ENCODE measurements at places on chromosomes 4 and X.
A peak's percentile ranks its signal among the peaks of the same experiment; 100 is the strongest.

DNA sequence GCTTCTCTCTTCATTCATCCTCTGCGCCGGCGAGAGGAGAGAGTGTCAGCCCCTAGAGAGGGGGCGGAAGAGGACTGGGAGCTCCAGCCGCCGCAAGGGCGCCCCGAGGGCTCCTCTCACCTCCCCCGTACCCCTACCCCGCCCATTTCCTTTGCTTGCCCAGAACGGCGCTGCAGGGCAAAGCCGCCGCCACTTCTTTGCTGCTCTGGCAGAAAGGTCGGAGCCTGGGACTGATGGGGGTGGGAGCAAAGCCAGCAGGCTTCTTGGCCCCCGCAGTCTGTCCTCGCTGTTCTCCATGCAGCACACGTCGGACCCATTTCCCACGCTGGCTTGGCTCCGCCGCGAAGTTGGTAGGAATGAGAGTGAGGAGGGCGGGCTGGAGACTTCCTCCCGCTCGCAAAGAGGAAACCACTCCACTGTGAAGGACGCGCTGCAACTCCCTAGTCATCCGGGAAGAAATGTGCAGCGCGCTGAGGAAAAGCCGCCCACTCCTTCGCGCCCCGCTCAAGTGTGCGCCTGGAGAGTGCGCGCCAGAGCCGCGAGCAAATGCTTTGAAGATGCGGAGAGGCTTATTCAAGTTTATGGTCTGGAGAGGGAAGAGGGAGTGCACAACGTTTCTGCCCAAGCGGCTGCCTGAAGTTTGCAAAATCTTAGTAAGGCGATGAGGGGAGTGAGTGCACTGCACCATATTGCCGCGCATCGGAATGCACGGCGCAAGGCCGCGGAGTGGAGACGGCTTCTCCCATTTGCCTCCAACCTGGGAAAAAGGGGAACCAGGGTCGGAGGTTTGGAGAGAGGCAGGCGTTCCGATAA, 2.8 kb upstream of the PCDH7 start:
- DNase-seq = peak; percentile 9

DNA sequence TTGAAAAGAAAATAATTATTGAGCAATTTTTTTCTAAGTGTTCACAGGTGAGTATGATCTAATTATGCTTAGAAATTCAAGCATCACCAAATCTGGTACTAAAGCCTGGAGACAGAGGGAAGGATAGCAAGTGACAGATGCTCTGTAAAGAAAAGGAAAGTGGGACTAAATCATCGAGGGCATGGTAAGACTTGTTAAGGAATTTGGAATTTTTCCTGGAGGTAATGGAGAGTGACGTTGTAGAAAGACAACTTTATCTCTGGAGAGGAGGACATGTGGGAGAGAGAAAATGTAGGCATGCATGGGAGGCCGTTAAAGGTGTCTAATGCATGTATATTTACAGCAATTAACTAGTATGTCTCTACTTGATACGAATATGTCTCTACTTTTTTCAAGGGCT, 333.2 kb upstream of the ATOH1 start:
- no peak for DNase-seq

GRCh38 chr4:7275067-7275466, 82.7 kb downstream of the SORCS2 start:
- DNase-seq = no peak

GRCh38 chr4:108738003-108738706, 24.7 kb downstream of the ETNPPL start:
- DNase-seq = no peak

DNA sequence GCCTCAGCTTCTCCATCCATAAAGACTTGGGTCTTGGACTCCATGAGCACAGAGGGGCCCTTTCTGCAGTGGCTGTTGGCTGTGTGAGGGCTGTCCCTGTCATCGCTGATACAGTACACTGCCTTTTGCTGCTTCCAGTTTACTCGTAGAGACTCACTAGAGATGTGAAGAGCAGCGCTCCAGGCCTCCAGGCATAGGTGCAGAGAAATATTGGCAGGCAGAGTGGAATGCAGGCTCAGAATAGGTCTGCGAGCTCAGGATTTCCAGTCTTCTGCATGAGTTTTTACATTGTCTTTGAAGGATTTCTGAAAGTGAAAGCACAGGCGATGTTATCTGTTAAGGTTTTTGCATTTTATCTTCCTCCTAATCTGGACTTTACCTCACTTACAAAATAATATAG, 97.4 kb downstream of the AASDH start:
- no peak for DNase-seq

GRCh38 chr4:9812501-9813340, 31.3 kb downstream of the DRD5 start:
- no peak for DNase-seq

DNA sequence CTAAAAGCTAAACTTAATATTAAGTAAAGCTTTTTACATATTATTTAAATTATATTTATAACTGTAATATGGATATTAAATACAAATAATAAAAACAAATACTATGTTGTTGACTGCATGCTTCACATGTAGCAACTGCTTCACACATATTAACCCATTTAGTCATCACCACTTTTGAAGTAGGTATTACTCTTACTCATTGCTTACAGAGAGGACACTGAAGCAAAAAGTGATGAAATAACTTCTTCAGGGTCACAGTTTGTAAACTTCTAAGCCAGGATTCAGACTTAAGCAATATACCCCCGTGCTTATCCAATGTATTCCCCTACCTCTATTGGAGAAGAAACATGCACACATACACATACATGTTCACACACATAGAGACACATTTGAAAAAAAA, 166.6 kb downstream of the DKK2 start:
- DNase-seq = no peak
